ENCODE measurements at places on chromosomes 5 and 9.

DNA sequence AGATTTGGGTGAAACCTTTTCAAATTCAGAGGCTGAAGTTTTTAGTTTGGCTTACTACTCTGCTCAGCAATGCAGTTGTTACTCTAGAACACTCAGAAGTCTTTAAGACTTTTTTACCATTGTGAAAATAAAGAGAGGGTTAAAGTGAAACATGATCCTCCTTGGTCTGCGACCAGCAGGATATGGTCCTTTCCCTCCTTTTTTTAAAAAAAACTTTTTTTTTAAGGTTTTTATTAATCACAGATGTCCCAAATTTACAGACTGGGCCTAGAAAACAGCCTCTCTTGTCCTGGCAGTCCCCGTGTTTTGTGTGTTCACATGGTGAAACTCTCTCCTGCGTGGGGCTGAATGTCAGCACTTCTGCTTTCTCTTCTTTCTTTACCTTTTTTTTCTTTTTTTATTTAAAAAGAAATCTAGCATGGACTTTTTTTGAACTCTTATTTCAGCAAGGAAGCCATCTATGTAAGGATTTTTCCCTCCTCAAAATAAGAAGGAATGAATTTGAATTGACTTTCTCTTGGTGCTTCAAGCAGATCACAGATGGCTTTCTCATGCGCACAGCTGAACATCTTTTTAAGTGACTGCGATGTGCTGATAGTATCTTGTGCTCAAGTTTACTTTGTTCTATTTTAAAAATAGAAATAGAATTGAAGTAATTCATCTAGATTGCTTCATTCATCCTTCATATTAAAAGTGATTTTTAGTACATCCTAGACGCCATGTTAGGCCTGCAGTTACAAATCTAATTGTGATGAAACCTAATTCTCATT lies 128.7 kb upstream of the OTULINL start:
- no peak for DNase-seq

DNA sequence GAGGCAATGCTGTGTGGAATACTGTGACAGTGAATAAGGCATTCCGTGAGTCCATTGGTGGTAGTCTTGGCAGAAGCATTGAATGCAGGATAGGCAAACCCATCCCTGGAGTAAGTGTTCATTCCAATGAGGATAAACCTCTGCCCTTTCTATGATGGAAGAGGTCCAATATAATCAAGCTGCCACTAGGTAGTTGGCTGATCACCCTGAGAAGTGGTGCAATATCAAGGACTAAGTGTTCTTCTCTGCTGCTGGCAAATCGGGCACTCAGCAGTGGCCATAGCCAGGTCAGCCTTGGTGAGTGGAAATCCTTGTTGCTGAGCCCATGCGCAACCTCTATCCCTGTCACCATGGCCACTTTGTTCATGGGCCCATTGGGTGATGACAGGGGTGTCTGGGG lies 70.1 kb downstream of the FBXO4 start:
- no peak for DNase-seq

GRCh38 chr9:87040410-87041009 lies 93.2 kb upstream of the GAS1 start:
- DNase-seq: no peak

GRCh38 chr5:106587-106986 lies 14.6 kb downstream of the PLEKHG4B start:
- DNase-seq: no peak

DNA sequence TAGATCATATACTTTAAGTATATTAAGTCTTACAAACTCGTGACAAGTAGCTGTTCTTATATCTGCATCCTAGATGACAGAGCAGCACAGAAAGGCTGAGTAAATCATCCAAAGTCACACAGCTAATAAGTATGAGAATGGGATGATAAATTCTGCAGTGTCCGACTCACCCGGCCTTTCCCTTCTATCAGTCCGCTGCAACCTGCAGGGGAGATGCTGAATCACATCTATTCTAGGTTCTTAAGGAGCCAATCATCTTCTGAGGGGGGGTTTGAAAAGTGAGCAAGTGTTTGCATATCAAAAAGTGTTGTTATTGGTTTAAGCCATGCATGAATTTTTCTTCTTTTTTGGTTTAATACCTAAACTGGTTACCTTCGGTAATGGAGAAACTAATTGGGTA lies 38.9 kb downstream of the ADAMTS16 start:
- DNase-seq: no peak

GRCh38 chr5:69050214-69050613 lies 43.6 kb upstream of the SLC30A5 start:
- no peak for DNase-seq

GRCh38 chr9:4221931-4222330 lies 77.9 kb downstream of the GLIS3 start:
- no peak for DNase-seq

DNA sequence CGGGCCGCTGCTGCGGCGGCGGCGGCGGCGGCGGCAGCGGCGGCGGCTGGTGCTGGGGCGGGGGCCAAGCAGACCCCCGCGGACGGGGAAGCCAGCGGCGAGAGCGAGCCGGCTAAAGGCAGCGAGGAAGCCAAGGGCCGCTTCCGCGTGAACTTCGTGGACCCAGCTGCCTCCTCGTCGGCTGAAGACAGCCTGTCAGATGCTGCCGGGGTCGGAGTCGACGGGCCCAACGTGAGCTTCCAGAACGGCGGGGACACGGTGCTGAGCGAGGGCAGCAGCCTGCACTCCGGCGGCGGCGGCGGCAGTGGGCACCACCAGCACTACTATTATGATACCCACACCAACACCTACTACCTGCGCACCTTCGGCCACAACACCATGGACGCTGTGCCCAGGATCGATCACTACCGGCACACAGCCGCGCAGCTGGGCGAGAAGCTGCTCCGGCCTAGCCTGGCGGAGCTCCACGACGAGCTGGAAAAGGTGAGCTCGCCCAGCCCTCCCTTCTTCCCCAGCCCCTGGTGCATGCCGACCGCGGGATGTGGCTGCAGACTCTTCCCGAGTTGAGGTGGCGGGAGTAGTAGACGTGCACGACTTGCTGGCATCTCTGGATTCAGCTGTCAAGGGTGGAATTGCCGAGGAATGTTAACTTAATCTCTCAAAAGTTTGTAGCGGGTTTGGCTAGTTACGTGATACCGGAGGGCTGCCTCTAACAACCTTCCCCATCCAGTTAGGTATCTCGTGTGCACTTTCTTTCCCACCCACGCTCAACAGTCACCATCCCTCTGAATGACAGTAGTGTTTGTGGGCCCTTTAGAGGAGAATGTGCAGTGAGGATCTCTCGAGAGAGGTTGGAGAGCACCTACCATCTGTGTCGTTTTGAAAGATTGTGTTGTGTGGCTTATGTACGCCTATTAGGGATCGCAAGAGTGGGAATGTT lies 932 bp downstream of the SLC12A2 start:
- peak; percentile 55 for DNase-seq

DNA sequence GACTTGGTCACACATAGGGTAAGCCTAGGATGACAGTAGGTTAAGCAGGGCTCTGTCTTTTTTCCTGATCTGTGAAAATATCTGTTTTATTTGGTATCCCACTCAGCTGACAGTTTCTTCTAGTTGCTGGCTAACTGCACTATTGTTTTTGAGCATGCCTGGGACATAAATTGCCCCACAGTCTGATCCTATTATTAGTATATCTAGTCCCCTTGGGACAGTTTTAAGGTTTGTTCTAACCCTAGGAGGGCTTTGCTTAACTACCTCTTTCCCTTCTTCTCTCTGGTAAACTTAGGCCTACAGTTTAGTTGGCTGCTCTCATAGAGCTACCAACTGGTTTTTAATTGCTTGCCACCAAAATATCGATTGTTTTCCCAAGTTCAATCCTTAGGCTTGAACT lies 446.6 kb downstream of the ARHGEF28 start:
- no peak for DNase-seq

- DNase-seq: no peak
Measured at GRCh38 chr9:124390794-124391658, 24.2 kb downstream of the PSMB7 start.

GRCh38 chr5:997001-997474 lies 11.6 kb upstream of the NKD2 start:
- DNase-seq: no peak

DNA sequence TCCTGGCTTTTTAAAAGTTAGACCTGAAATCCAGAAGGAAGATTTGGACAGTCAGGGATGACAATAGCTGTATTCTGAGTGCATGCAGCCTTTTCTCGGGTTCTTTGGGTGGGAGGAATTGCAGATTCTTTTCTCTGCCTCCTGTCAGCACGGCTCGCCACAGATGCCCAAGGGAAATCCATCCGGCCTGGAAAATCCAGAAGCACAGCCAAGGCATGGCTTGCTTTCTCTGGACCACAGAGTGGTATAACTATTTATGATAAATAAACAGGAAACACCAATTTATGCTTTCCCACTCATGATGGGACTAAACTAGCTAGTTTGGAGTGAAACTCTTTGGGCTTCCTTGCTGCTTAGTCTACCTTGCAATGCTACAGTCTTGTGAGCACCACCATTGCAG lies 59.1 kb downstream of the C9orf152 start:
- DNase-seq: no peak

DNA sequence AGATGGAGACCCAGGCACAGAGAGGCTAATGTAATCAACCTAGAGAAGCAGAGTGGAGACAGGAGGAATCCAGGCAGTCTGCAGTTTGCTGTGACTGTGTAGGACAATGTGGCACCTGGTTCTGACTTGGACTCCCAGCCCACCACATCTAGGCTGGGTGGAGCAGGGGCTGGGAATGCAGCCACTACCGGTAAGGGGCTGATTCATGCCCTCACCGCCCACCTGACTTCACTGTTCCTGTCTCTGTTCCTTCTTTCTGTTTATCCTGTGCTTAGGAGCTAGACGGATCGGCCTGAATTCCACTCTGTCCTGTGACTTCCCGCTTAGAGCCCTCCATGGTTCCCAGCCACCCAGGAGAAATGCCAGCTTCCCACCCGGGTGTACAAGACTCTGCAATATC lies 2.6 kb downstream of the PDLIM4 start:
- no peak for DNase-seq

GRCh38 chr9:126975327-126976220 lies 61.0 kb downstream of the RALGPS1 start:
- peak; percentile 41 for DNase-seq

- no peak for DNase-seq
Measured at GRCh38 chr9:87479801-87480201, 17.9 kb upstream of the DAPK1 start.

GRCh38 chr5:138439477-138440158 lies 761 bp downstream of the REEP2 start:
- DNase-seq: peak; percentile 58

GRCh38 chr5:158195416-158196210 lies 336.7 kb upstream of the CLINT1 start:
- no peak for DNase-seq

- no peak for DNase-seq
Measured at GRCh38 chr9:114538241-114538640, 33.0 kb upstream of the WHRN start.

- DNase-seq: no peak
Measured at GRCh38 chr5:16921211-16921610, 14.9 kb downstream of the MYO10 start.

- DNase-seq: no peak
Measured at GRCh38 chr9:5518171-5518936, 8.0 kb downstream of the PDCD1LG2 start.

- DNase-seq: peak; percentile 30
Measured at GRCh38 chr5:19256036-19256435, 732.0 kb downstream of the CDH18 start.

DNA sequence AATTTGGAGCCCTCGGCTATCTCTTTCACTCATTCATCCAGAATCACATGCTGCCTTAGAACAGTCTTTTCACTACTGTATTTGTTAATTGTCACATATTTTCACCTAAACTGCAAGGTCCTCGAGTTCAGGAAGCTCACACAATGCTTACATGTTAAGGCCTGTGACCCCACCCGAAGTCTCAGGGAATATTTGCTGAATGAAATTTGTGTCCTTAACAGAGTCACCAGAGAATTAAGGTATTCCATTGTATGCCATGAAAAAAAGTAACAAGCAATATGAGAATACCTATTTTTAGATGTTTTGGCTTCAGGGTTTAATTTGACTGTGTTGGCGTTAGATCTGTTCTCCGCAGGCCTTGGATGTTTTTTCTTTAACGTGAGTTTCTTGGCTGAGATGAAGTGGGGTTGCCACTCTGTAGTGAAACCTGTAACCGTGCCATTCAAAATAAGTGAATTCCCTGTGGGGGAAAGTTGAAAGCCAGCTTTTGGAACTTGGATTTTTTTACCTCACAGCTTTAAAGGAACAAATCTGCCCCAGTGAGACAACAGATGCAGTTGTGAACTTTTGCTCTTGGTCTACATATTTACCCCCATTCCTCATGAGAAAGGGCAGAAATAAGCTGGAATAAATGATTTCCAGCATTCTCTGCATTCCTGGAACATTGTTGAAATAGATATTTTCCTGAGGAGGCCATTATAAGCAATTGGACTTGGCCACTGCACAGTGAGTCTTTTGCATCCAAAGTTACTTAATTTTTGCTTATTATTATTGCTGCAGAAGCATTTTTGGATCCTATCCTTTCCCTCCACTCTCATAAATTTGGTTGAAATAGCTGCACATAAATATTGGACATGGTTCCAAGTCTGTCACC lies 35.9 kb upstream of the FBP1 start:
- no peak for DNase-seq

DNA sequence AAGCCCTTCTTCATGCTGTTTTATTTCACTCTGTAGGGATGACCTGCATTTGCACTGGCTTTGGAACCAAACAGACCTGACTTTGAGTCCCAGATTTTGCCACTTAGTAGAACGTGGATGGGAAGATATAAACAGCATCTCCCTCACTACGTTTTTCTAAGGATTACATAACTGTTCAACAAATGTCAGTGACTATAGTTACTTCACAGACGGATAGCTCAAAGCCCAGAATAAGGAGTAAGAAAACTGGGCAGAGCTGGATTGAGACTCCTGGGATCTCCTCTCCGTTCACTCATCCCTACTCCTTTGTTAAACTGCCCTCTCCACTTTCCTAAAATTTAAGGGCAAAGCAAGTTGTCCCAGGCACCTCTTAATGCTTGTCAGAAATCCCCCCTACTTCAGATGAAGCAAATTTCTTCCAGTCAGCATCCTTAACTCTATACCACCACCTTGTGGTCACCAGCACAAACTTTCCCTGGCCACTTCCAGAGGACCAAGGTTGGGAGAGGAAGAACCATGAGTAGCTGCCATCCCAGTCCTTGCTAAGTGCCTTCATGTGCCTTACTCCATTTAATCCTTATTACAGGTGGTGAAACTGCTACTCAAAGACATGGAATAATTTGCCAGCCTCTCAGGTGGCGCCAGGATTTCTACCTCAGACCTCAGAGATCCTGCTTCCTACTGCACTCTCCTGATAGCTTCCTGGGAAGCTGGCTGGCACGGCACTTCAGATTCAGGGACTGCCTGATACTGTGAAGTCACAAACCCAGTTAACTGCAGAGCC lies 38.4 kb downstream of the EGR1 start:
- DNase-seq: peak; percentile 88

DNA sequence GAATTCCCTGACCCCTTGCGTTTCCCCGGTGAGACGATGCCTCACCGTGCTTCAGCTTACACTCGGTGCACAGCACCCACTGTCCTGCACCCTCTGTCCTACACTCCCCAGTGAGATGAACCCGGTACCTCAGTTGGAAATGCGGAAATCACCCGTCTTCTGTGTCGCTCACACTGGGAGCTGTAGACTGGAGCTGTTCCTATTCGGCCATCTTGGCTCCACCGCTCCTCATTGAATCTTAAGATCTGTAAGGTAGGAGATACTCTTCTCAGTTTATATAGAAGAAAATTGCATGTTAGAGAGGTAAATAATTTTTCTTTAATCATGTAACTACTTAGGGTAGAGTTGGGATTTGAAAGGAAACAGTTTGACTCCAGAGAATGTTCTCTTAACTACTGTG lies 62.2 kb downstream of the DMRTA1 start:
- DNase-seq: no peak
